Natural killer cell (primary cell): ENCODE measurements at places on chromosomes 3 and 15. TPM values are rescaled to one million over a fixed set of nuclear protein-coding genes. Genes with fewer than 3 reads are reported as not detected.

DNA sequence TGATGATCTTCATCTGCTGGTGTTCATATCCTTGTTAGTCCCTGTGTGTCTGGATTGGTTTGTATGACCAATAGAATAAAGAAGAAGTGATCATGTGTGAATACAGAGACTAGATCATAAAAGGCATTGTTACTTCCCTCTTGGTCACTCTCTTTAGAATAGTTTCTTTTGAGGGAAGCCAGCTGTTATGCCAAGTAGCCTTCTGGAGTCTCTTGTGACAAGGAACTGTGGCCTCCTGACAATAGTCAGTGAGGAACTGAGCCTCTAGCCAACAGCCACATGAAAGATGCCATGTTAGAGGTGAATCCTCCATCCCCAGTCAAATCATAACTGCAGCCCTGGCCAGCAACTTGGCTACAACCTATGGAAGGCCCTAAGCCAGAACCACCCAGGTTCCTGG lies 63.0 kb upstream of the SMAD3 start:
- H3K36me3 ChIP-seq: no peaks in the 10 kb centered on the region
- no peaks in the 10 kb centered on the region for H3K4me1 ChIP-seq
- H3K27ac ChIP-seq: no peak overlapping the region
- no peak overlapping the region for H3K4me3 ChIP-seq
- DNase-seq: no peak

The CCR2 gene
- total RNA-seq: 9.8 TPM

GRCh38 chr3:35291471-35292236 lies 347.7 kb upstream of the ARPP21 start:
- H3K27ac ChIP-seq: no peak overlapping the region
- H3K36me3 ChIP-seq: no peaks in the 10 kb centered on the region
- H3K4me3 ChIP-seq: no peak overlapping the region
- DNase-seq: no peak
- no peaks in the 10 kb centered on the region for H3K4me1 ChIP-seq

GRCh38 chr15:27864086-27864485 lies 235.0 kb downstream of the OCA2 start:
- DNase-seq: no peak
- no peaks in the 10 kb centered on the region for H3K4me1 ChIP-seq
- no peak overlapping the region for H3K4me3 ChIP-seq
- H3K27ac ChIP-seq: no peak overlapping the region
- H3K27me3 ChIP-seq: no peaks in the 10 kb centered on the region
